Activated CD4-positive, CD25-positive, alpha-beta regulatory T cell (primary cell): ENCODE measurements at places on chromosomes 1 and 21.

DNA sequence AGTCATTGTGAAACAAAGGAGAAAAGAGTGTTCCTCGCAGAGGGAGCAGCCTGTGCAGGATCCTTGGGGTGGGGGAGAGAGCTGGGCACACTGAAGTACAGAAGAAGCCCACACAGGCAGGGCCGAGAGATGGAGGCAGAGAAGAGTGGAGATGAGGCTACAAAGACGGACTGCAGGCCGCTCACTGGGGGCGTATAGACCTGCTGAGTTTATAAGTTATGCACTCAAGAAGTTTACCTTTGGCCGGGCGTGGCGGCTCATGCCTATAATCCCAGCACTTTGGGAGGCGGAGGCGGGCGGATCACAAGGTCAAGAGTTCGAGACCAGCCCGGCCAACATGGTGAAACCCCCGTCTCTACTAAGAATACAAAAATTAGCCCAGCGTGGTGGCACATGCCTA lies 7.6 kb upstream of the SLAMF9 start:
- DNase-seq, result no peak

DNA sequence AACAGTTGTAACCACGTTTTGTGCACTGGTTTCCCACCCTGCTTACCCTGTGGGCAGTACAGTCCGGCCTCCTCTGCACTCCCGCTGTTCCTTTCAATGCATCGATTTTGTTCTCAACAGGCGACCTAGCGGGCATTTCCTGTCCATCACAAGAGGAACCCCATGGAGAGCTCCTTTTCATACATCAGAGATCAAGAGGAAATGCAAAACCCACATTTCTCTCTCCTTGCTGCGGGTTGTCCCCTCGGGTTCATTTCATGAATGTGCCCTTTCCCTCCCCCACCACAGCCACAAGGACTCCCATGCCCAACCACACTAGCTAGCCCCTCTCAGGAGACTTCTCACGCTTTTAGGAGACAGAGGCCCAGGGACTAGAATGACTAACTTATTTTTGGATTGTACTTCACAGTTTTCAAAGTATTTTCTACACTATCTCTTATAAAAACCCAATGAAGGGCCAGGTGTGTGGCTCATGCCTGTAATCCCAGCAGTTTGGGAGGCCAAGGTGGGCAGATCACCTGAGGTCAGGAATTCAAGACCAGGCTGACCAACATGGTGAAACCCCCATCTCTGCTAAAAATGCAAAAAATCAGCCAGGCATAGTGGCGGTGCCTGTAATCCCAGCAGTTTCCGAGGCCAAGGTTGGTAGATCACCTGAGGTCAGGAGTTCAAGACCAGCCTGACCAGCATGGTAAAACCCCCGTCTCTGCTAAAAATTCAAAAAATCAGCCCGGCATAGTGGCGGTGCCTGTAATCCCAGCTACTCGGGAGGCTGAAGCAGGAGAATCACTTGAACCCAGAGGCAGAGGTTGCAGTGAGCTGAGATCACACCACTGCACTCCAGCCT lies 18.4 kb downstream of the ATP1A4 start:
- DNase-seq, result no peak

DNA sequence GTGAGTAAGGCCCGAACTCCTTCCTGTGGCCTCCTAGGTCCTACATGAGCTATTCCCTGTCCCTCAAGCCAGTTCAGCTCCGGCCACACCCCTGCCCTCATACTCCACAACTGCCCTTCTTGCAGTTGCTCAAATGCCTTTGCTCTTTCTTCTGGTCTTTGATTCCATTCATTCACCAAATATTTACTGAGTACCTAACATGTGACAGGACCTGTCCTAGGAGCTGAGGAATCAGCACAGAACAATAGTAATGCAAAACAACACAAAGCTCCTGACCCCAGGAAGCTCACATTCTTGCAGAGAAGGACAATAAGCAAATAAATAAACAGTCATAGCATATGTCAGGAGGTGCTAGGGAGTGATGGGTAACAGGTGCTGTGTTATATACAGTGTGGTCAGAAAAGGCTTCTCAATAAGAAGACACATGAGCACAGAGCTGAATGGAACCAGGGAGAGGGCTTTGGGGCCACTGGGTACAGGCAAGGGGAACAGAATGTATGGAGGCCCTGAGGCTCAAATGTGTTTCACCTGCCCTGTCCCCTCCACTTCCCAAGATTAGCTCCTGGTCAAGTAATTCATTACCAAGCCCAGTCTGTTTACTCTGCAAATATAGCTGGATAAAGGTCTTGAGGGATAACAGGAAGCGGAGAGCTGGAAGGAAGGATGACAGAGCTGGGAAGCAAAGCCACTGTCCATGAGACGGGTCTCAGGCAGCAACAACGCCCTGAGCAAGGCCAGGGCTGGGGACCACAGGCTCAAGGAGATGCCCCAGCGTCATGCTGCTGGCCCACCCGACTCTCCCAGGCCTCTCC lies 145.1 kb downstream of the CSMD2 start:
- no peak for DNase-seq

DNA sequence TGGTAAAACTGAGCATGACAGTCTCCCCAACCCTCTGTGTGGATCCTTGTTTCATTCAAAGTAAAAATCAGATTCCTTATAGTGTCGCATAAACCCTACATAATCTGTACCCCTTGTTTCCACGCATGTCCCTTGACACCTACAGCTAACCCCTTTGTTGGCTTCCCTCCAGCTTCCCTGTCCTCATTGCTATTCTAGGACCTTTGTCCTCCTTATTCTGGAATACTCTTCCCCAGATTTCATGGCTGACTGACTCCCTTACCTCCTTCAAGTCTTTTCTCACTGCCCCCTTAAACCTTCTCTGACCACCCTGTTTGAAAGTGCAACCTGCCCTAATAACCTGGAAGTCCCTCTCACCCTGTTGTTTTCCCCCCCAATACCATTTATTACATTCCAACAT lies 4.0 kb downstream of the RNF11 start:
- no peak for DNase-seq

DNA sequence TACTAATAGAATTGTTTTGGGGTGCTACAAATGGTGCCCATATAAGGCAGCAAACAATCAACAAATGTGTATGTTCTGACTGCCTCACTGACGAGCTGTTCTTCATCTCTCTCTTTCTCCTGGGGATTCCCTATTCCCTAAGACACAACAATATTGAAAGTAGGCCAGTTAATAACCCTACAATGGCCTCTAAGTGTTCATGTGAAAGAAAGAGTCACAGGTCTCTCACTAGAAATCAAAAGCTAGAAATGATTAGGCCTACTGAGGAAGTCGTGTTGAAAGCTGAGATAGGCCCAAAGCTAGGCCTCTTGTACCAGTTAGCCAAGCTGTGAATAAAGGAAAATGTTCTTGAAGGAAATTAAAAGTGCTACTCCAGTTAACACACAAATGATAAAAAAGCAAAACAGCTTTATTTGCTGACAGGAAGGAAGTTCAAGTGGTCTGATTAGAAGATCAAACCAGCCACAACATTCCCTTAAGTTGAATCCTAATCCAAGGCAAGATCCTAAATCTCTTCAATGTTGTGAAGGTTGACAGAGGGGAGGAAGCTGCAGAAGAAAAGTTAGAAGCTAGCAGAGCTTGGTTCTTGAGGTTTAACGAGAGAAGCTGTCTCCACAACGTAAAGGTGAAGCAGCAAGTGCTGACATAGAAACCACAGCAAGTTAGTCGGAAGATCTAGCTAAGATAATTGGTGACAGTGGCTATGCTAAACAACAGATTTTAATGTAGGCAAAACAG lies 26.3 kb downstream of the ATP2B4 start:
- no peak for DNase-seq

GRCh38 chr1:41863718-41864117 lies 55.0 kb downstream of the HIVEP3 start:
- no peak for DNase-seq

GRCh38 chr1:8004113-8004802 lies 21.9 kb downstream of the ERRFI1 start:
- no peak for DNase-seq

DNA sequence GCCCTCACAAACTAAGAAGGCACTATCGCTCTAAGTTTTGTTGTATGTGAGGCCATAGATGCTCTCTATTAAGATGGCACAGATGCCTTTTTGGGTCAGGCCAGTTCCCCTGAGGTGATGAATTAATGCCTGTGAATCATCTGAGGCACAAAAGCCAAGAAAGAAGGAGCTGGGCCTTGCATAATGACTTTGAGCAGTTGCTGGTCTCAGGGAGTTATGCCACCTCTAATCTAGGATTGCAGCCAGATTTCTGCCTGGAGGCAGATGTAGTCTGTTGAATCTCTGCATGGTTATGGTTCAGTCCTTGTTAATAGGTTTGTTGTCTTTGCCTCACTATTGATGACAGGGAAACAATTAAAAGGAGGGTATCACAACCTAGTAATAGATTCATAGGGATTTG lies 168.1 kb upstream of the CHRM3 start:
- DNase-seq, result no peak

- no peak for DNase-seq
Measured at GRCh38 chr1:111639602-111640198, 20.1 kb downstream of the RAP1A start.

GRCh38 chr1:230191855-230192254 lies 124.8 kb downstream of the GALNT2 start:
- no peak for DNase-seq

GRCh38 chr1:19797827-19798226 lies 1.9 kb downstream of the TMCO4 start:
- DNase-seq, result no peak

DNA sequence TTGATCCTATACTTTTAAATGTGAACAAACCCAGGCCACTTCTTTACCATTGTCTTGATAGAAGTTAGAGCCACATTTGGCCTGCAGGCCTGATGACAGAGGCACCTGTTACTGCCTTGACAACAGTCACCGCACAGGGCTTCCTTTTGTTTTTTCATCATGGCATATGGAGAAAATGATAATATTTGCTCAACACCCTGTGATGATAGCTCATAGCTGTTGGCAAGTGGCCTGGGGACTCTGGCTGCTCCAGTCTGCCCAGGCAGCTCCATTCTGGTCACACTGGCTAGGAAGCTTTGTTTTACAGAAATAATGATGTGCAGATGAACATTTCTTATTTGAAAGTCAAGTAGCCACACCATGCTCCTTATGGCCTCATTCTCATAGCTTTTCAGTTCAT lies 89.6 kb upstream of the GPR88 start:
- no peak for DNase-seq

- no peak for DNase-seq
Measured at GRCh38 chr1:168734946-168735345, 5.9 kb upstream of the DPT start.

DNA sequence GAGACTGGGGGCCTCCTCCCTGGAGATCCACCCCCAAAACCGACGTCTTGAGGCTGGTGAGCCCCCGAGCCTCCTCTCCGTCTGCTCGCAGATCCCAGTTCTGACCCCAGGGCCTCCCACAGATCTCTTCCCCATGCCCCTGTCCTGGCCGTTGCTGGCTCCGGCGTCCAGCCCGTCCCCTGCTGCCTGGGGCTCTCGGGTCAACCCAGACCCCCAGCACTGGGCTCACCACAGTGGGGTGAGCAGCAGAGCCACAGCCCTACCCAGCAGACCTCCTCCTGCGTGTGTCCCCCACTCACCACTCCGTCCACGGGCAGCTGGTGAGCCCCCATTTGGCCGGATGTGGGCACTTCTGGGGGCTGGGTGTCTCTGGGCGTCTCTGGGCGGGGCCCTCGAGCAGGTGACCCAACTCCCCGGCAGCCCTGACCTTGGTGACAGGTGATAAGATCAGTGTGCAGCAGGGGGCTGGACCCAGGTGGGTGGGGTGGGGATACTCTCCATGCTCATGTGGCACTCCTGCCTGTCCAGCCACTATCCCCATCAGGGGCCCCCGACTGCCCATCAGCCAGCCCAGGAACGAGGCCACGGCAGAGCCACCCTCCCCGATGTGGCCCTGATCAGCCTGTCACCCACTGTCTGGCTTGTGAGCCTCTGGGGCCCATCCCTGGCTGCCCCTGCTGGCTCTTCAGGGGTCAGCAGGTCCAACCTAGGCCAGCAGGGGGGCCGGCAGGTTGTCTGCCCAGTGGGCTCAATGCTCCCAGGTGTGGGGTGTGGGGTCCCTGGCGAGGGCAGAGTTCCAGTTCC lies 709 bp downstream of the TNFRSF14 start:
- DNase-seq, result no peak

- no peak for DNase-seq
Measured at GRCh38 chr1:226738995-226739695, at the start of gene ITPKB. Gene ITPKB (minus strand): TSS chr1:226739282. CDS start chr1:226737458, 1,824 bp downstream.

GRCh38 chr1:33089457-33089856 lies 8.5 kb downstream of the AZIN2 start:
- no peak for DNase-seq

DNA sequence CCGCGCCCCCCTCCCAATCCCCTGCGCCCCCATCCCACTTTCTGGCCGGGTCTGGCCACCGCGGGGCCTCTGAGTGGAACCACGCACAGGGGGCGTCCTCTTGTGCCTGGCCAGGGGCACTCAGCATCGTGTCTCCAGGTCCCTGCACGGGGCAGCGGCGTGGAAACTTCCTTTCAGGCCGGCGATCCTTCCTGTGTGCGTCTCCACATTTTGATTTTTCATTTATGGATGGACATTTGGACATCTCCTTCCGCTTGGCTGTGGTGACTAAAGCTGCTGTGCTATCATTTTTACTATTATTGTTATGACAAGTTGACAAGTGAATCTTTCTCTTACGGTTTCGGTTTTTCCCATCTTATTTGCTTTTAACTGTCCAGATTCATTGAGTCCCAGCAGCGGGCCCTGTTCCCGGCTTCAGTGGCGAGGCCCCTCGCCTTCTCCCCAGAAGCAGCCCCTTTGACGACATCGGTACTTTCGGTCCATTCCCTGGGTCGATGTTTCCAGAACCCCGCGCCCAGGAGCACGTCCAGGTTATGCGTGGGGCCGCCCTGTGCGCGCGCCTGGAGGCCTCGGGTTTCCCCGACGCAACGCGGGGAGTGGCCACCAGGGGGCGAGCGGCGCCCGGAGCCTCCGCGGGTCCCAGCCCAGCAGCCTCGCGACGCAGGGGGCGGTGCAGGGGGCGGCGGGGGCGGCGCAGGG lies 12.4 kb upstream of the SLC19A1 start:
- peak; percentile 83 for DNase-seq

DNA sequence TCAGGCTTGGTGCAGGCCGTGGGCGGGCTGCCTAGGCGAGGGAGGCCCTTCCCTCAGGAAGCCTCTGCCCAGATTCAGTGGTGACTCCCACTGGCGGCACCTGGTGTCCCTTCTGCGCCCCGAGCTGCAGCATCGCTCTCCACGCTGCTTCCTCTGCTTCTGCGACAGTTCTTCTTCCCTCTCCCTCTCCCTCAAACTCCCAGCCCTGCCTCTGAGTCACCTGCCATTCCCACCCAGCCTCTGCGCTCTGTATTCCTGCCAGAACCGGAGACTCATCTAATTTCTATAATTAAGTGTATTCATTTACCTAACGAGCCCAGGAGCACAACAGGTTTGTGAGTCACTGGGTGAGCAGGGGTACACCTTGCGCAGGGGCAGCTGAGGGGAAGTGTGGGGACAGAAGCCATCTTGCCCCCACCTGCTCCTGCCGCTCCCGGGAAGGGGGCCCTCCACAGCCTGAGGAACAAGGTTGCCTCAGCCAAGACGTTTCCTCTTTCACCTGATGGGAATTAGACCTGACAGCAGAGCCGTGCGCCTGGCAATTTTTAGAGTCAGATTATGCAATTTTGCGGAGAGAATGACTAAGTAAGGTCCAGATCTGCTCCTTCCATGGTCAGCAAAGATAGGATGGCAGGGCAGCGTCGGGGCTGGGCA lies 19.4 kb downstream of the KCNC4 start:
- no peak for DNase-seq
